ENCODE measurements at places on chromosomes 12 and 14. TPM values are rescaled to one million over a fixed set of nuclear protein-coding genes. Genes with fewer than 3 reads are reported as not detected.
A peak's percentile ranks its signal among the peaks of the same experiment; 100 is the strongest.

DNA sequence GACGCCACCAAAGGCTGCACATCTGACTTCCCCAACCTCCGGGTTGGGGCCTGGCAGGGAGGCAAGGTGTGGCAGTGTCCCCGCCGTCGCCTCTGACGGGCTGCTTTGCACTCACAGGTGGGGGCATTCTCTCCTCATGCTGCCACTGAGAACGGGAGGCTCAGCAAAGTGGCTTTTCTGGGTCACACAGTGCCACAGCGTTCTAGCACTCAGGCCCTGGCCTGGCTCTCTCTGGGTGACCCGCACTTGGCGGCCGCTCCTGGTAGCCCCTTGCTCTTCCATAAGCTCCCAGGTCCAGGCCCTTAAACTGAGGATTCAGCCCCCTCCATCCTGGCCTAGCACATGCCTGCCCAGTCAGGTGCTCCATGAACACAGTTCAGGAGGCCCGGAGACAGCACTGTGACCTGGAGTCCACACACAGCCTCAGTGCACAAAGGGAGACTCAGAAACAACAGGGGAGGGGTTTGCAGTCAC is 25.2 kb downstream of the SERPINA1 start:
- DNase-seq: no peak
- no peak overlapping the region for H3K27ac ChIP-seq
- H3K27me3 ChIP-seq: no peaks in the 10 kb centered on the region
- no peaks in the 10 kb centered on the region for H3K4me1 ChIP-seq
- no peak overlapping the region for H3K4me3 ChIP-seq

- no peaks in the 10 kb centered on the region for H3K27me3 ChIP-seq
- no peaks in the 10 kb centered on the region for H3K4me1 ChIP-seq
- no peak overlapping the region for H3K27ac ChIP-seq
- no peaks in the 10 kb centered on the region for H3K36me3 ChIP-seq
- no peak for DNase-seq
Observed at GRCh38 chr14:32978691-32979255, 40.1 kb downstream of the NPAS3 start.

- H3K27me3 ChIP-seq: no peaks in the 10 kb centered on the region
- peak overlapping the region; percentile 0 for H3K27ac ChIP-seq
- DNase-seq: no peak
- peaks cover 25% of the 10 kb centered on the region for H3K4me1 ChIP-seq
- H3K4me3 ChIP-seq: no peak overlapping the region
Observed at GRCh38 chr12:89389755-89390661, 37.7 kb upstream of the DUSP6 start.

The PTPN21 gene
- total RNA-seq: not detected

GRCh38 chr12:42299392-42300308 is 26.2 kb downstream of the ZCRB1 start:
- DNase-seq: peak; percentile 71
- H3K27me3 ChIP-seq: no peaks in the 10 kb centered on the region
- H3K36me3 ChIP-seq: no peaks in the 10 kb centered on the region
- H3K4me1 ChIP-seq: peaks cover 18% of the 10 kb centered on the region

The MRPS35 gene
- 31.8 TPM for total RNA-seq

The SMOC1 gene
- total RNA-seq: not detected
